ENCODE measurements at places on chromosomes 5 and 9.

- DNase-seq: no peak
Observed at GRCh38 chr5:10265245-10266109, 15.4 kb downstream of the CCT5 start.

GRCh38 chr9:129242191-129242941 is 64.3 kb upstream of the IER5L start:
- no peak for DNase-seq

DNA sequence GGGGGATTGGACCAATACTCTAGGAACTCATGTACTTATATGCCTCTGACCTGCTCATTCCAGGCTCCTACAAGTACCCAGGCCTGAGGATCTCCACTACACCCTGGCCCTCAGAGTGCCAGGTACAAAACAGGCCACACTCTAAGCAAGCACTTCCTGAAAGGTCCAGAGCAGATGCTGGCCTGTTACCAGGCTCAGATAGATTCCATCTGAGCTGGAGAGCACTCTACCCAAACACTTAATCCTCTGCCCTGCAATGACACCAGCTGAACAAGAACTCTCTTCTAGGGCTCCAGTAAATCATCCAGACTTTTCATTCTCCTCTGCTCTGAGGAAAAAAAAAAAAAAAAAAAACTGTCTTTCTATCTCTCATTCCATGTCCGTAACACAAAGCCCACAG is 2.9 kb downstream of the P4HA2 start:
- no peak for DNase-seq

GRCh38 chr5:30279237-30279636 is 914.2 kb upstream of the CDH6 start:
- no peak for DNase-seq

- no peak for DNase-seq
Observed at GRCh38 chr9:89879701-89880100, 274.9 kb downstream of the GADD45G start.

GRCh38 chr5:167503926-167504720 is 787.3 kb upstream of the WWC1 start:
- no peak for DNase-seq

GRCh38 chr5:56273376-56273955 is 40.3 kb upstream of the ANKRD55 start:
- no peak for DNase-seq

GRCh38 chr9:101167490-101168134 is 139.1 kb downstream of the PLPPR1 start:
- DNase-seq: no peak

GRCh38 chr9:16000811-16001210 is 448.0 kb downstream of the CCDC171 start:
- DNase-seq: no peak

GRCh38 chr5:98769210-98769958 is 4.1 kb upstream of the RGMB start:
- peak; percentile 21 for DNase-seq

DNA sequence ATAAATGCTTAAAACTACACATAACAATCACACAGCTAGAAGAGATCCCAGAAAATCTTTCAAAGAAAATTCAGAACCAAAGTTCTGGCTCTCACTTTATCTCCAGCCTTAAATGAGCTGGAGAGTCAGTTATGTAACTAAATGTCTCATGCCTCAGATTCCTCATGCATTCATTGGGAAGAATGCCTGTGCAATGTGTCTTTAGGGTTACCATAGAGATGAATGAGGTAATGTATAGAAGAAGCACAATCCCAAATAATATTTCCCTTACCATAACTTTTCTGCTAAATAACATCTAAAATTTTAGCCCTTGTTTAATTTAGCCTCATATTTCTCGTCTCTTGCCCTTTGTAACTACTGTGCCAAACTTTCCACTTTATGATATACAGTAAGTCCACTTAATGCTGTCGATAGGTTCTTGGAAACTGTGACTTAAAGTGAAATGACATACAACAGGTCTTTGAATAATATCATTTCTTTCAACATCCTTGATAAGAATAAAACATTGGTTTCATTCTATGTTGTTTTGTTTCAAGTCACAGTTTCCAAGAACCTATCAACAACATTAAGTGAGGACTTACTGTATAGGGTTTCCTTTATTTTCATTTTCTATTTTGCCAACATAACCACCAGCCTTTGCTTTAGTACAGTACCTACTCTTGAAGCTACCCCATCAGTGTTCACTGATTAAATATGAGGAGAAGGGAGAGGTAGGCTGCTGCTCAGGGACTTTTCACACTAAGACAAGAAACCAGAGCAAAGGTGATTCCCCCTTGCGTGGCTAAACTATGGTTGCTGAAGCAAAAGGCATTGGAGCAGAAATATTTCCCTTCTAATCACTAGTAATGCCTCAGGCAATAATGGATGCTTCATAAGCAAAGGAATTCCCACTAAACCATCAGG is 295.7 kb upstream of the PTGER4 start:
- no peak for DNase-seq

GRCh38 chr5:50365426-50366251 is 75.4 kb downstream of the EMB start:
- DNase-seq: no peak

GRCh38 chr5:132866342-132867045 is at the start of the genes GDF9 and UQCRQ:
TSS of gene GDF9 (minus strand) at chr5:132866469. CDS start at chr5:132864533, 1,936 bp downstream.
TSS of gene UQCRQ (plus strand) at chr5:132866642. CDS start at chr5:132866882, 240 bp downstream.
- peak; percentile 97 for DNase-seq

Data from CD4-positive, alpha-beta T cell treated with Interferon alpha-2 for 1 hour (primary cell).